ENCODE measurements at places on chromosomes 6 and 20.

GRCh38 chr6:153123801-153124200, 7.3 kb downstream of the RGS17 start:
- no peak for DNase-seq

GRCh38 chr6:53107091-53107490, 41.5 kb downstream of the GCM1 start:
- DNase-seq = no peak

GRCh38 chr6:56087421-56087820, 160.0 kb downstream of the COL21A1 start:
- no peak for DNase-seq

GRCh38 chr20:33310327-33310899, 27.4 kb downstream of the BPIFB1 start:
- DNase-seq = no peak

GRCh38 chr6:167678102-167679101, 148.3 kb upstream of the AFDN start:
- DNase-seq = no peak

- DNase-seq = no peak
Measured at GRCh38 chr20:41694796-41695195, 76.6 kb upstream of the CHD6 start.

GRCh38 chr20:32439132-32439829, 81.2 kb downstream of the ASXL1 start:
- DNase-seq = peak; percentile 35

DNA sequence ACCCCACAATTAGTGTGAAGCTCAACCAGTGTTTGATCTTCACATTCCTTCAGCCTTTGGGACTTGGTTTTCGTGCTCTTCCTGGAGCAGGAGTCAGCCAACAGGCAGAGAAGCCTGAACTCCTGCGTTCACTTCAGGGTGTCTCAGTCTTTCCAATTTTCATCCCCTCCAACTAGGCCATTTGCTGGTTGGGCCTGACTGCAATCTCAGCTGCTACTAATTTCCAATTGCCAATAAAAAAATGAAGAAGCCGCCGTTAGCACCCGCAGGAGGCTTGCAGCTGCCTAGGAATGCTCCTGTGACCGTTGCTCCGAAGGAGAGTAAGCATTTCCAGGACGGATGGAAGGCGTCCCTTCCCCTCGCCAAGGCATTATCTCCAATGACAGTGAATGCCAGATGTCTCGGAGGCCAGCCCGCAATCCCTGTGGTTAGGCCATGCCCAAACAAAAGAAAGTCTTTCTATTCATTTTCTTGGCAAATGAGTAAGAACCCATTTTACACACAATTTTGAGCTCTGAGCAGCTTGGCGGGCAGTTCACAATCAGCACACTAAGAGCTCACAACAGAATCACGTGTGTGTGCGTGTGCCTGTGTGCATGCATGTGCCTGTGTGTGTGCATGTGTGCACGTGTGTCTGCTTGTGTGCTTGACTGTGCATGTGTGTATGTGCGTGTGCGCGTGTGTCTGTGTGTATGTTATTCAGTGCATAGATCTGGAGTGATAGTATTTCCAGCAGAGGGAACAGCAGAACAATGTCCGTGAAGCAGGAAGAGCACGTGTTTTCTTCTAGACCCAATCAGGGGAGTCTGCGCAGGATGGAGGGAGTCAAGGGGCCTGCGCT, 301.2 kb downstream of the SMOC2 start:
- no peak for DNase-seq

DNA sequence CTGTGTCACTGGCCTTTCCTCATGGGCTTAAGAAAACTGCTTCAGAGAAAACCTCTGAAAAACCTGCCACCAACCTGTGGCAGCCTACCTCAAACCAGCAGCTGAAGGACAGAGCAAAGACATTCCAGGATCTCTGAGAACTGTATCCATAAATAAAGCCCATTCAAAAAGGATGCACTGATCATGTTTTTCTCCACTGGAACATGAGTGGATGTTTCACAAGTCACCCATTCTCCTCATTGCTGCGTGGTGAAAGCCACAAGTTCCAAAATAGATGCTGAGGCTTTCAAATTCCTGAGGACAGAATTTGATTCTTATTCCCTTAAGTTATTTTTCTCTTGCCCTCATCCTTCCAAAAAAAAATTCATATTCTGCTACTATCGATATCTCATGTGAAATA, 280.6 kb downstream of the KHDC1L start:
- no peak for DNase-seq

DNA sequence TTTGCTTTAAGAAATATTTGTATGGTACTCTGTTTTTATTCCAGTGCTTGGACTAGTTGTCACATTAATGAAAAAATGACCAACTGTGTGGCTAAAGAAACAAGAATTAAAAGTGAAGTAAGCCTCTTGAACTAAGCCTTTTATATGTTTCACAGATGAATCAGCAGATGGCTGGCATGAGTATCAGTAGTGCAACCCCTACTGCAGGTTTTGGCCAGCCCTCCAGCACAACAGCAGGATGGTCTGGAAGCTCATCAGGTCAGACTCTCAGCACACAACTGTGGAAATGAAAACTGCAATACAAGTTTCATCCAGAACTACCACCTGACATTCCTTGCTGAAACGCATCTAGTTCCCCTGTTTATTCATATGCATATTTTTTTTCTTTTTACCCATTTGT, 96.8 kb downstream of the B3GAT2 start:
- DNase-seq = no peak

- DNase-seq = no peak
Measured at GRCh38 chr6:8435845-8436168, 462 bp upstream of the SLC35B3 start.

- no peak for DNase-seq
Measured at GRCh38 chr6:136073216-136073615, 176.9 kb downstream of the MTFR2 start.

- DNase-seq = no peak
Measured at GRCh38 chr6:16684195-16684689, 77.0 kb downstream of the ATXN1 start.

DNA sequence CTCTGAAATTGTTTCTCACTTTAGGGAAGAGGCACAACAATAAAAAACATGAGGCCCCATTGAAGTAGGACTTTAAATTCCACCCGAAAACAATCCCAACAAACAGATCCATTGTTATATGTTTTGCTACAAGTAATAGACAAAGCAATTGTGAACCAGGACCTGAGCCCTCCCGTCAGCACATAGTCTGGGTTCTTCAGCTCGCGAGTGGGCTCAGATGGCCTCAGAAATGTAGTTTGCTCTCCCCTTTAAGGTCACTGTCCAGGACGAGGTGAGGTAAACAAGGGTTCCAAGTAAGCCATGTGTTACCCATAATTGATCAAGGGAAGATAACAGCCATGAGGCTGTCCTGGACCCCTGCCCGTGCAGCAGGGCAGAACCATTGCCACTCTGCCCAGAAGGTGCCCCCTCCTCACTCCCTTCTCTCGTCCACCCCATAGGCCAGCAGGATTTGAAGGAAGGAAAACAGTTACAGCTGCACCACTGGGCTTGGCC, 160.1 kb upstream of the QKI start:
- DNase-seq = no peak

All from activated CD4-positive, alpha-beta T cell treated with anti-CD3 and anti-CD28 coated beads, Interleukin-2, Interleukin-6, amounts not matched to agents 100 ng/mL and 50 ng/mL, durations not matched to agents 16 hours and 8 hours (primary cell).